Skin of body (tissue), 3 donors: ENCODE measurements at places on chromosomes 3 and 15. TPM values are rescaled to one million over a fixed set of nuclear protein-coding genes. Genes with fewer than 3 reads are reported as not detected.

DNA sequence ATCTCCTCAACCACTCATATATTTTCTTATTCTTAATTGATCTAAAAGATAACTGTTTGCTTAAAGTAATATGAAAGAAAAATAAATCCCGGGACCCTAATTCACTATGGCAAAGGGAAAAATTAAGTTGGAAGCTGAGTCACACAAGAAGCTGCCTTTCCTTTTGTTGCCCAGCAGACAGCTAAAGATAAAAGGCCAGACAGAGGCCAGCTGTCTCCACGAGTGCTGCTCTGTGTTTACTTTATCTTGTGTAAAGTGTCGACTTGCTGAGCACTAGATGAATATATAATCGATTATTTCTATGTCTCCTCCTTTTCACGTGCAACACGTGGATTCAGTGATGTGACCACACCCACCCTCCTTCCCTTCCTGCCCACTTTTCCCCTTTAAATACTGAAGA is 52.8 kb upstream of the NSMCE3 start:
- DNase-seq: no peak

- no peak for DNase-seq
Measured at GRCh38 chr15:89851673-89852341, 37.2 kb upstream of the ANPEP start.

GRCh38 chr3:128319741-128320141 is 146.9 kb downstream of the DNAJB8 start:
- DNase-seq: no peak

DNA sequence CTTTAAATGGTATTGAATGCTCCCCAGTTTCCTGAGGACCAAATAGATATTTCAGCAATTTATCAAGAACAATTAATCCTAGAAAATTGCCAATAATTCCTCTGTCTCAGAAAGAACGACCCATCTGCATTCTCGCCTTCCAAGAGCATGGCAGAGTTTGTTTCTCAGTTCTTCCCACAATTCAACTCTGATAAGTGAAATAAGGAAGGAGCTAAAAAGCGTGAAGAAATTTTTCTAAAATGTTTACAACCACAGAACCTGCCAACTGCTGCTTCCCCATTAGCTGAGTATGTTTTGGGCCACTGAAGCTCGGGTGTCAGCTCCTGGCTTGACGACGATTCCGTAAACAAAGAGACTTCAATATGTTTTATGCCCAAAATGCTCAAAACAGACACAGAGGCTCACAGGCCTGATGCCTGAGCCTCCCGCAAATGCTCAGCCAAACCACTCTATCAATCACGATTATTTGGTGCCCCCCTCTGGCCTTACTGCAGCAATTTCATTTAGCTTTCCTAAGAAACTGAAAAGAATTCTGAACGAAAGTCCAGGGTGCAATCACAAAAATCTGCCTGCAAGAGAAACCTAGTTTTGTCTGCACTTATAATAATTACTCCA is 259.2 kb upstream of the CCDC54 start:
- DNase-seq: peak; percentile 75

DNA sequence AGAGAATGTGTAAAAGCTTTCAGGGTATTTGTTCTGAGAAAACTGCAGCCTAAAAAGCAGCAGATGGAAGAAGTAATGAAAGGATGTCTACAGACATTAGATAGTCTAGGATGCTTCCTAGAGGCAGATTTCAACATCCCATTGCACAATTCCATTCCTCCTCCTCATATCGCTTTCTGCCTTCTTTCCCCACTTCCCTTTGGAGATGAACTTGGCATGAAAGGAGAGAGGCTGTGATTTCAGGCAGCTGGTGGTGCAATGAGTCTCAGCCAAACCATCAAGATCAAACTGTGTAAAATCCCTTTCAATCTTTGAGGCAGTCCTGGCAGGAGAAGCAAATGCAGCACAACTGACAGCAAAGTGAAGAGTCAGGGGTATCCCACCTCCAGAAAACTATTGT is 438.7 kb upstream of the KCNMB2 start:
- peak; percentile 20 for DNase-seq

GRCh38 chr3:174325834-174326700 is 533.1 kb upstream of the NAALADL2 start:
- DNase-seq: peak; percentile 74

DNA sequence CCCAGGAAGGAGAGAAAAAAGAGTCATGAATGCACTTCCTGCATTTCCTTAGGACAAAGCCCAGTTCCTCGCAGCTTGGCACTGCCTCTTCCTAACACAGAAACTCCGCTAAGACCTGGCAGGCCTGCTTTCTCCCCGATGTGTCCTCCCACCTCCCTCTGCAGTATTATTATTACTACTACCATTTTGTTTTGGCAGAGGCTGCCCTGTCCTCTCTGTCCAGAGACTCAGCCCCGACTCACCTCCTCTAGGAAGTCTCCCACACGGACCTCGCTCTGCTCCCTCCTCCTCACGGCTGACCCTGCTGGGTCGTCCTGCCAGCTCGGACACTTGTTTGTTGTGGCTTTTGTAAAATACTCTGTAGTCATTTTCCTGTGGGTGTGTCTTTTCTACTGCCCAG is 107.2 kb upstream of the HACD2 start:
- DNase-seq: no peak

DNA sequence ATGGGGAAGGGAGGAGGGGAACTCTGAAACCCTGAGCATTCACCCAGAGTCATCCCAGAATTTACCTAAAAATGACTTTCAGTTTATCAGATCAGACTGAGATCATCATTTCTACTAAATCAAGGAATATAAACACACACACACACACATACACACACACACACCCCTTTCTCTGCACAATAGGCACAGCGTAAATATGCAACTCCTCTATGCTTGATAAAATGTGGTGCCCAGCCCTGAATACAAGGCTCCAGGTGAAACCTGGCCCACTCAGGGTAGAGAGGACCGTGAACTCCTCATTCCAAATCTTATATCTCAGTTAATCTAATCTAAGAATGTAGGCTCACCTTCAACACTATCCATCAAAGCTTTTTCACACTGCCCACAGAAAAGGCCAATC is 31.8 kb upstream of the SEC22A start:
- DNase-seq: no peak

GRCh38 chr15:41401904-41402267 is 410 bp downstream of the NDUFAF1 start:
- DNase-seq: no peak

DNA sequence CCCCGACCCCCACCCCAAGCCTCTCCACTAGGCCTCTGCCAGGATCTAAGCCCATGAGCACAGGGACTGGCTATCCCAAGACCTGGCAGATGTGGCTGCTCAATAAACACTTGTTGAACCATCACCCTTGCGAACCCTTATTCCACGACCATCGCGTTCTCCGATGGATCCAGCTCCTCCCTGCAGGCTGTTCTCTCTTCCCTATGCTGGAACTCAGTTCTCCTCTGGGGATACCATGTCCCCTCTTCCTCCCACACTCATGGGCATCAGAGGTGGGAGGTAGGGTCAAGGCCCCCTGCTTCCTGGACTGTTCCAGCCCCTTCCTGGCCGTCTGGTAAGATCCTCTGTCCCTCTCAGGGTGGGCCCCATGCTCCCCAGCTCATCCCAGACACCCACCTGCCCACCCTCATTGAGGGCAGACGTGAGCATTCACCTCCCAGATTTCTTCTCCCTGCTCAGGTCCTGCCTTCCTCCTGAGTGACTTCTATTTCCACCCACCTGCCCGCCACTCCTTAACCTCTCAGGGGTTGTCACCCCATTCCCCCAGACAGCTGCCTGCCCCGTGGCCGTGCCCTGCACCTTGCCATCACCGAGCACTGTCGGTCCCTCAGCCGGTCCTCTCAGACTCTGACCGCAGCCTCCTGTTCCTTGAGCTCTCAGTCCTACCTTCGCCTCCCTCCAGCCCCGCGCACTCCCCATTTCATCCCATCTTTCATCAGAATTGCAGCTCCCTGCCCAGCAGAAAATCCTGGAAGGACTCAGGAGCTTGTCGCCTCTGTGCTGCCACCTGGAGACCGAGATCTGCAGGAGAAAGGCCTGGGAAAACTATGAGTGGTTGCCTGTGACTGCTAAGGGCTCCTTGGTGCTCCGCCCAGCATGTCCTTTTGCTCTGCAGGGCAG is 42.0 kb downstream of the PML start:
- DNase-seq: no peak

GRCh38 chr3:120854908-120855526 is 53.0 kb upstream of the STXBP5L start:
- DNase-seq: no peak

DNA sequence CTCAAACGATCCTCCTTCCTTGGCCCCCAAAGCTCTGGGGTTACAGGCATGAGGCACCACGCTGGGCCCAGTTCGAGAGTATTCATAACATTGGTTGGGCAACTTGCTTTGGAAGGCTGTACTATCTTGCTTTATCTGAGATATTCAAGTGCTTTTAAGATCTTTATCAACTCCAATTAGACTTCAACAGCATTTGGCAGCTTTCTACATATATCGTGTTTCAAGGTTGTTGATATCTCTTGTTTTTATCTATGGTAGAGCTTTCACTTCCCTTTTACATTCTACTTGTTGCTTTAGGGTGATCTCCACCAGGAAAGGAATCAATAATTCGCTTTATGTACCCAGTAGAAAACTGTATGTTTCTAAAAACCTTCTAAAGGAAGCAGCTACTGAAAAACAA is 395.3 kb downstream of the IL5RA start:
- DNase-seq: no peak

DNA sequence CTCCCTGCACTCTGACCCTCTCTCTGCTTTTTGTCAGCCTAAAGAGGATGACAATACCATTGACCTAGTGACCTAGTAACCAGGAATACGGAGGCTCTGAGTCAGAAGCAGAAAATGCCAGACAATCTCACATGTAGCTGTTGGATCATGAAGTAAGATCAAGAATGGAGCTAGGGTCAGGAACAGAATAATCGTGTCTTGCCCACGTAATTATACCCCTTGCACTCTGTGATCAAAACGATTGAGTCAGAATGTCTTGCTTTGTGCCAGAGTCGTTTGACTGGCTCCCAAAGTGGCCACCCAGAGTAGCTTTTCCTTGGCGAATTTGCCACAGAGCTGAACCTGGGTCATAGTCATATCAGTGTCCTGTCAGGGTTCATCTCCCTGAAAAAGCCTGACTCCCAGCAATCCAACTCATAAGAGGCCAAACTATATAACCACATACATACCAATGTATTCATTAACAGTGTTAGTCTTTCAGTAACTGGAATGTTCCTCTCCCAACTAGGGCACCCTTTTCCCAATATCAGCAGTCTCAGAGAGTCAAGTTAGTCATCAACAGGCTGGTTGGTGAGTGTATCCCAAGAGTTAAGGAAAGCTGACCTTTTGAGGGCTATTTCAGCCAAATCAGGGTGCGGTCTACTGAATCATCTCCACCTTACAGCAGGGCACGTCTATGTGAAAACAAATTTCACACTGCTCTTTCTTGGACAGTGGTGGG is 5.0 kb upstream of the CDV3 start:
- DNase-seq: no peak

GRCh38 chr3:64084640-64085039 is 61.3 kb upstream of the PSMD6 start:
- DNase-seq: no peak

DNA sequence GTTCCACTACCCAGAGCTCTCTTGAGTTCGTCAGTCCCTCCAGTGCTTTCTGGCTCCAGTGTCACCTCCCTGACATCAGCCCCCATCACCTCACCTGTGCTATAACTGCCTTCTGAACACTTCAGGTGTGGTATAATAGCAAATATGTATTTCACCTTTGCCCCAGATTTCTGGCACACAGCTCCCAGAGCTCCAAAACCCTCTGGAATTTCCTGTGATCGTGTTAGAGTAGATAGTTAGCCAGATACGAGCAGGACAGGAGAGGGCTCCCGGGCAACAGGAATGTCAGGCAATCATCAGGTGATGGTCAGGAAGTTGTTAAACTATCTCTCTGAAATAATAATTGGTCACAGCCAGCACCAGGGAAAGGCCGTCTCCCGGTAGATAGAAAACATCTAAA is 22.6 kb upstream of the LIMD1 start:
- no peak for DNase-seq

GRCh38 chr3:13863965-13864595 is 15.8 kb downstream of the WNT7A start:
- no peak for DNase-seq

DNA sequence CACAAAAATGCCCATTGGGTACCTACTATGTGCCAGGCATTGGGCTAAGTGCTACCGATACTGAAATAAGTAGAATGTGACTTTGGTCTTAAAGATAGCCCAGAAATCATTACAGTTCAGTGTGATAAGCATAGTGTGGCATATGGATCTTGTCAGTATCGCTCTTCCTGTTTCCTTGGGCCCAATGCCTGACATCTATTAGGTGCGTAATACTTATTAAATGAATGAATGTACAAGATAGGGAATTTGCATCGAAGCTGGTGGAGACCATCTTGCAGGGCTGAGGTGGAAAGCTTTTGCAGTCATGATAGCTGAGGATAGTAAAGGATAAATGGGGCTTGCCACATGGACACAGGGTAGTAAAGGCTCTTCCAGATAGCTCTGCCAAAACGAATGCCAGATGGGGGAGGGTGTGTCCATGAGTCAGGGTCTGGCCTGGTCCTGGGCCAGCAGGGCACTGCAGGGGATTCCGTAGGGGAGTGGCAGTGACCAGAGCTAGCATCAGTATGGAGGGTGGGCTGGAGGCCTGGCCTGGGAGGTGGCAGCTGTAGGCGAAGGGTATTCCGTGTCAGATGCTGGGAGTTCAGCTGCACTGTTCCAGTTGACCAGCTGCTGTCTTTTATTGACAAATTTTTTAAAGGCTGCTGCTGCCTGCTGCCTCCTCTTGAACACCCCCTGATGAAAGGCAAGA is 23.5 kb downstream of the TSEN2 start:
- DNase-seq: no peak

DNA sequence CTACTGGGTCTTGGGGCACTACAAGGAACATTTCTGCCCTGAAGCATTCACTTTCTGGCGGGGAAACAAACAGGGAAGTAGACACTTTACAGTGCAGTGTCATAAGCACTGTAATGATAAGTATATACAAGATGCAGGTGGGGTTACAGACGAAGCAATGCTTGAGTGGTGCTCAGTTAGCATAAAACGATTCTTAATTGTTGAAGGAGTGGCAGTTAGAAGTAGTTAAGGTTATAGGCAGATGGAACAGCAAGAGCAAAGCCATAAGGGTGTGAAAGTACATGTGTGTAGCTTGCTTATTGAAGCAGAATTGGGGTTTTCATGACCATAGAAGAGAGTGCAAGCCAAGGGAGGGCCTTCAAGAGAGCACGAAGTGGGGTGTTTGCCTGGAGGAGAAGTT is 46.2 kb downstream of the SLC25A26 start:
- DNase-seq: no peak

- no peak for DNase-seq
Measured at GRCh38 chr3:130442284-130442683, 74.7 kb upstream of the COL6A6 start.

The LPCAT4 gene
- 7.6 TPM for total RNA-seq

The OCA2 gene
- 1.4 TPM for total RNA-seq

The SLC25A26 gene
- total RNA-seq: 15.5 TPM

The LXN gene
- total RNA-seq: 14.1 TPM

The VIPR1 gene
- 10.1 TPM for total RNA-seq
